ENCODE measurements at places on chromosomes 3 and 15. TPM values are rescaled to one million over a fixed set of nuclear protein-coding genes. Genes with fewer than 3 reads are reported as not detected.

GRCh38 chr15:81388436-81388770, 14.4 kb upstream of the TMC3 start:
- no peak for DNase-seq

SPESP1 gene
- 3.1 TPM for polyA plus RNA-seq

DNA sequence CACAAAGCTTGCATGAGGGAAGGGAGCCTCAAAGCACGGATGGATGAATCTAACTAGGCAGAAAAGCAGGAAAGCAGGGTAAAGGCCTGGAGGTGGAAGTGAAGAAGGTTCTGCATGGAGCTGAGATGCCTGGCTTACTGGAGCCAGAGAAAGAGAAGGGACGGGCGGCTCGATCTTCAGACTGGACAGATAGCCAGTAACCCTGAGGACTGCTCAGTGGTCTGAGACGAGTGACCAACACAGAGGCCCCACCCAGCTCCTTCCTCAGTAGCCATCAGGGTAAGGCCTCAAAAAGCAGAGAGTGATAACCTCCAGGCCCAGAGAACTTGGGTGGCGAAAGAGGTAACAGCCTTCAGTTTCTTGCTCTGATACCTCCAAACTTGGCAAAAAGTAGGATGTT, 6.4 kb downstream of the CLN6 start:
- DNase-seq, result no peak

MEIS2 gene
- polyA plus RNA-seq, result 7.7 TPM

Measured in hindlimb muscle (tissue), 1 donor.